ENCODE measurements at places on chromosomes 7 and 10.
A peak's percentile ranks its signal among the peaks of the same experiment; 100 is the strongest.

- no peak for DNase-seq
Observed at GRCh38 chr10:91976317-91977051, 52.9 kb downstream of the BTAF1 start.

- peak; percentile 6 for DNase-seq
Observed at GRCh38 chr10:92712016-92712889, 22.5 kb downstream of the HHEX start.

GRCh38 chr7:33804140-33804660, 101.1 kb upstream of the BMPER start:
- DNase-seq = no peak

DNA sequence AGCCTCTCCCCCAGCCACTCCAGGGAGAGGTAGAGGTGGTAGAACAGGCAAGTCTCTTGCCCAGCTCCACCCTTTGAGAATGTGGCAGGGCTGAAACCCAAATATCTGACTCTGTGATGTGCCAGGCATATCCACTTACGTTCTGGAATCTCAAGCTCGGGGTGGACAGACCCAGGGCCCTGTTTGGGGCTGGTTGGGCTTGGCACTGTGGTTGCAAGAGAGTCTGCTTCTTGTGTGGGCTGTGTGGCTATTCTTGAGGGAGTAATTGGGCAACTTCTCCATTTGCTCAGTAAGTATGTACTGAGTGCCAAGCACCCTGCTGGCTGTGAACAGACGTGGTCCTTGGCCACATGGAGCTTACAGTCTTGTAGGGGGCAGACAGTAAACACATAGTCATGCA, 4.7 kb downstream of the UBTD1 start:
- DNase-seq = no peak

DNA sequence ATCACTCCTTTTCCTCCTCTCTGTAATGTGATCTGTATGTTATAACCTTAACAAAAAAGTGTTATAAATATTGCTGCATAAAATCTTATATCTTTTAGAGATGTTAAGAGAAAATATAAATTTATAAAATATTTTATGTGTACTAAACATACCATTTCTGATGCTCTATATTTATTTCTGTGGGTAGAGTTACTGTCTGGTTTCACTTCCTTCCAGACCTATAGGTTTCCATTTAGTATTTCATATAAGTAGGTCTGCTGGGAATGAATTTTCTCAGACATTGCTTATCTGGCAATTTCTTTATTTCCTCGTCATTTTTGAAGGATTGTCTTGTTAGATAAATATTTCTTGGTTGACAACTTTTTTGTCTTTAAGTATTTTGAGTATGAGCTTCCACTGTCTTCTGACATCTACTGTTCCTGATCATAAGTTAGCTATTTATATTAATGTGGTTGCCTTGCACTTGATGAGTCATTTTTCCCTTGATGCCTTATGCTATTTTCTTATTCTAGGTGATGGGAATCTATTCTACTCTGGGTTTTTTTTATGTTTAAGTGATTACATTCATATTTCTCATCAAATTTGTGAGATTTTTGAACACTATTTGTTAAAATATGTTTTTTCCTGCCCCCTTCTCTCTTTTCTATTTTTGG, 11.2 kb upstream of the THSD7A start:
- DNase-seq = no peak

- no peak for DNase-seq
Observed at GRCh38 chr7:72343991-72344390, 68.1 kb downstream of the CALN1 start.

GRCh38 chr7:20306180-20306946, 24.3 kb upstream of the ITGB8 start:
- no peak for DNase-seq

DNA sequence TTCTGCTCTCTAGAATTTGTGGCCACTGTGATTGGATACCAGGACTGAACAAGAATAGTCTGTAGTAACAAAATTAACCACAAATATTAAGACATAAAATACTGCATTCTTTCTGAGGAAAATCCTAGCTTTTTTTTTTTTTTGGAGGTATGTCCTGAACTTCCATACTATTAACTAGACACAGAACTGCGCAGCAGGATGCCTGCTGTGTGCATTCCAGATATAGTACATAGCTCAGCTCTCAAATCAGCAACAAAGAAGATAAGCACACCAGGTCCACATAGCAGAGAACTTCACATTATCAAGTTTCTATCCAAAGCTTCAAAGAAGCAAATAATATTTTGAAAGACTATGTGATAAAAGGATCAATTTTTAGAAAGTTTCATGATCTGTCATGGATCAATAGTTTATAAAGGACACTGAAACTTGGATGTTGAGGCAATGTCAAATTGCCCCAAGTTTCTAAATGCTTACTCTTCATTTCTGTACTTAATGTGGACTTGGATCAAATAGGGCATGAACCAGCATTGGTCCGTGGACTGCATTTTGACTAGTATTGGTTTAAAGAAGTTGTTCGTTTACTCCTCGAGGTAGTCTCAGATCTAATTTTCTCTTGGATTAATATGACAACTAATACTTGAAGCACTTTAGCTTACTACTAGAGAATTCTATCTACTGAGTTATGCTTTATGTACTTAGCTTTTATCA, 15.4 kb downstream of the NAMPT start:
- no peak for DNase-seq

GRCh38 chr10:132714986-132715775, 70.8 kb downstream of the NKX6-2 start:
- no peak for DNase-seq

GRCh38 chr10:11698691-11699549, 43.3 kb upstream of the ECHDC3 start:
- no peak for DNase-seq

DNA sequence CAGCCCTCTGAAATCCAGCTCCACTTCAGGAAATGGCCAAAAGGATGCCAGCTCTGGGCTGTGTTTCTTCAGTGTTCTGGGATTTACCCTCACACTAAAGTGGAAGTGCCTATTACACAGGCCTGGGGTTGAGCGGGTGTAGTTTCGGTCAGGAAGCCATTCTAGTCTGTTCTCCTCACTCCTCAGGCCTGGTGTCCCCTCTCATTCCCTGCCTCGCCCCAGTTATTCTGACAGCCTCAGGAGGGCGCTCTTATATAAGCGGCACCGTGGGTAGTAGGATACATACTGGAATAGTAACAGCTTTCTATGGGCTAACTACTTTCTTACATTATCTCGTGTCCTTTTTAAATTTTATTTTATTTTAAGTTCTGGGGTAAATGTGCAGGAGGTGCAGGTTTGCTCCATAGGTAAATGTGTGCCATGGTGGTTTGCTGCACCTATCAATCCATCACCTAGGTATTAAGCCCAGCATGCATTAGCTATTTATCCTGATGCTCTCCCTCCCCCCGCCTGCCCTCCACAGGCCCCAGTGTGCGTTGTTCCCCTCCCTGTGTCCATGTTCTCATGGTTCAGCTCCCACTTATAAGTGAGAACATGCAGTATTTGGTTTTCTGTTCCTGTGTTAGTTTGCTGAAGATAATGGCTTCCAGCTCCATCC, 12.2 kb upstream of the LGI1 start:
- DNase-seq = no peak

DNA sequence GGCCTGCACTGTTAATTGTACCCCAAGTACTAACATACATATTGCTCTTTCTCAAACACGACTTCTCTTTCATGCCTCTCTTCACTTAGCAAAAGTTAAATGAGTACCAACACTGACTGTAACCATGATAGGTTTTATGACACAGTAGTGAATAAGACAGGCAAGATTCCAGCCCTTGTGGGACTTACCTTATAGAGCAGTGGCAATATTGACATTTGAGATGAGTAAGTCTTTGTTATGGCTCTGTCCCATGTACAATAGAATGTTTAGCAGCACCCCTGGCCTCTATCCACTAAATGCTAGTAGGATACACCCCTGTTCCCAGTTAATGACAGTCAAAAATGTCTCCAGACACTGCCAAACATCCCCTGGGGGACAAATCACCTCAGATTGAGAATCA, 11.9 kb upstream of the COL1A2 start:
- no peak for DNase-seq

GRCh38 chr7:8254667-8255066, 7.3 kb downstream of the ICA1 start:
- no peak for DNase-seq

GRCh38 chr7:96144260-96144526, 177.7 kb downstream of the SLC25A13 start:
- no peak for DNase-seq

GRCh38 chr10:82660986-82661385, 786.0 kb downstream of the NRG3 start:
- no peak for DNase-seq

- no peak for DNase-seq
Observed at GRCh38 chr10:91564026-91564425, 68.8 kb downstream of the PPP1R3C start.

DNA sequence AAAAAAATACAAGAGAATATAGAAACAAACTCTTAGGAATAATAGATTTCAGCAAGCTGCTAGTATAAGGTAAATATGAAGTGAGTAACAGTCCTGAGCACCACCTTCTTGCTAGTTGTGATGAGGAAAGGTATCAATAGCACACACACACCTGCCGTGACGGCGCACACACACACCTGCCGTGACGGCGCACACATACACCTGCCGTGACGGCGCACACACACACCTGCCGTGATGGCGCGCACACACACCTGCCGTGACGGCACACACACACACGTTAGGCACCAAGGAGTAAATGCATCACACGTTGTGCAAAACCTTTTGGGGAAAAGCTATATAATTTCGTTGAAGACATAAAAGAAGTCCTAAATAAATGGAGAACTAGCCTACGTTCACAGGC, 4.7 kb upstream of the JAKMIP3 start:
- no peak for DNase-seq

- no peak for DNase-seq
Observed at GRCh38 chr7:142175594-142175993, 64.1 kb downstream of the MGAM2 start.

GRCh38 chr10:120607710-120608703, 151.0 kb downstream of the PLPP4 start:
- peak; percentile 29 for DNase-seq

DNA sequence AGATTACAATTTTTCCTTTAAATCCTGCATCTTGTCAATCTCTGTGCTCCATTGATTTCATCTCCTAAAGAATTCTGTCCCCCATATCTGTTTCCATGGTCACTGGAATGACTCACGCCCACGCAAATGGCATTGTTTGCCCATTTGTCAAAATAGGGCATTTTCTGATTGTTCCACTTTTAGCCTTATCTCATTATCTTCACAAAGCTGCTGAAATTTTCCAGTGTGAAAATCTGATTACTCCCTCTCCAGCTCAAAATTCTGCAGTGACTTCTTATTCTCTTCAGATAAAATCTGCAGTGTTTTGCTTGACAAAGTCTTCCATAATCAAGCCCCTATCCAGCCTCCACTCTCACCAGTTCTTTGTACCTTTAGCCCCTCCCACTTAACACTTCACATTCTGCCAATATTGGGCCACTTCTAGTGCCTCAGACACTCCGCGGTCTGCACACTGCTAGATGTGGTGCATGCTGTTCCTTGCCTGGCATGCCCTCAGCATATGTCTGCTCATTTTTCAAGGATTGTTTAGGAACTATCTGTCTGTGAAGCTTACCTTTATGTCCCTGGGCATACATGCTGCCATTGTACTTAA, 33.9 kb upstream of the CTTNBP2 start:
- DNase-seq = no peak

DNA sequence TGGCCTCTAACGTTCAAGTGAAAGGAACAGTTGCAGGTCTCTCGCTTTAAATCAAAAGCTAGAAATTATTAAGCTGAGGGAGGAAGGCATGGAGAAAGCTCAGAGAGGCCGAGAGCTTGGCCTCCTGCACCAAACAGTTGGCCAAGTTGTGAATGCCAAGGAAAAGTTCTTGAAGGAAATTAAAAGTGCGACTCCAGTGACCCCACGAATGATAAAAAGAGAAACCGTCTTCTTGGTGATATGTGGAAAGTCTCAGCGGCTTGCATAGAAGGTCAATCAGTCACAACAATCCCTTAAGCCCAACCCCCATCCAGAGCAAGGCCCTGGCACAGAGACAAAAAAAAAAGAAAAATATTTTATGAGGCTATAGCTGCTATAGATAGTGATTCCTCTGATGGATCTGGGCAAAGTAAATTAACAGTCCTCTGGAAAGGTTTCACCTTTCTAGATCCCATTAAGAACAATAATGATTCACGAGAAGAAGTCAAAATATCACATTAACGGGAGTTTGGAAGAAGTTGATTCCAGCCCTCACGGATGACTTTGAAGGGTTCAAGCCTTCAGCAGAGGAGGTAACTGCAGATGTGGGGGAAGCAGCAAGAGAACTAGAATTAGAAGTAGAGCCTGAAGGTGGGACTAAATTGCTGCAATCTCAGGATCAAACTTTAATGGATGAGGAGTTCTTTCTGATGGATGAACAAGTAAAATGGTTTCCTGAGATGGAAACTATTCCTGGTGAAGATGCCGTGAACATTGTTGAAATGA, 42.5 kb upstream of the INPP5A start:
- DNase-seq = no peak

DNA sequence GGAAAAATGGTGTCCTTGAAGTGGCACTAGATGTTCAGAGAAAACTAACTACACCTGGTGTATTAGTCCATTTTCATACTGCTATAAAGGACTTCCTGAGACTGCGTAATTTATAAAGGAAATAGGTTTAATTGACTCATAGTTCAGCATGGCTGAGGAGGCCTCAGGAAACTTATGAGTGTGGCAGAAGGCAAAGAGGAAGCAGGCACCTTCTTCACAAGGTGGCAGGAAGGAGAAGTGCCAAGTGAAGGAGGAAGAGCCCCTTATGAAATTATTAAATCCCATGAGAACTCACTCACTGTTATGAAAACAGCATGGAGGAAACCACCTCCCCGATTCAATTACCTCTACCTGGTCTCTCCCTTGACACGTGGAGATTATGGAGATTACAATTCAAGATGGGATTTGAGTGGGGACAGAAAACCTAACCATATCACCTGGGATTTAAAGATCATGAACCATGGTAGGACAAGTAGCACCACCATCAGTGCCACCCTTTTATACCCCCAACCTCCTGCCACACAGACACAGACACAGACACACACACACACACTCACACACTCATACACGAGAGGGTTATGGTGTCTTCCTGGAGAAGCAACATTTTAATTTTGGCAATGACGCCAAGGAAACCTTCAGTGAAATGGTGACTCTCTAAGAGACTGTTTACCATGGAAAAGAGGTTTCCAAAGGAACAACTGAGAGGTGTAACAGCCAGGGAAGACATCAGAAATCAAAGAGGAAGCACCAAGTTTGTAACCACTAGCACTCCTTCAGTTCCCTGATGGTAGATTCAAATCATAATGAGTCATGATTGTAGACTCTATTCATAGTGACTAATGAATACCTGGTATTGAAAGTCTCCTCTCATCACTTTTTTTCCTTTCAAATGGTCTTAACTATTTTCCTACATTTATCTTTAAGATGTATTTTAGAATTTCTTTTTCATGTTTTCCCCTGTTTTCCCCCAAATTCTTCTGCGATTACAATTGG, 41.8 kb upstream of the WNT16 start:
- DNase-seq = no peak
